Activated T-helper 1 cell treated with anti-CD3 and anti-CD28 coated beads, Interleukin-12 subunit alpha, Interleukin-12 subunit beta, Interleukin-2, Interleukin-4 antibody, amounts not matched to agents 30 ng/mL and 10 ng/mL and 1 ng/mL, durations not matched to agents 14 hours and 24 hours and 36 hours (primary cell): ENCODE measurements at places on chromosomes 3 and 15. TPM values are rescaled to one million over a fixed set of nuclear protein-coding genes. Genes with fewer than 3 reads are reported as not detected.

DNA sequence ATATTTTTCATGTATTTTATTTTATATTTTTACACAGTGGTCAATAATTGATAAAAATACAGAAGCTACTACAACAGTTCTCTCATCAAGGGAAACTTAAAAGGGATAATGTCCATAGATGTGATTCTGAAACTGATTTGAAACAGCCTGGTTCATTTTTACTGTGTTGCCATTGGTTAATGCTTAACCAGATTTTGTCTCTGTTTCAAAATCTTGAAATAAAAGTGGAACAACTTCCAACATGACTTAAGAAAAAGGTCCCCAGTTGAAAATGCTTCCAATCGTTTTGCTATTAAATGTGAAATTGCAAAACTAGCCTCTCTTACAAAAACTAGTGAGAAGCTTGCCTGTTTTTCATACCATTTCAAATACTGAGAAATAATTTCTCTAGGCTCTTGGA lies 240.7 kb downstream of the LPP start:
- DNase-seq, result no peak

Gene WDR76
- total RNA-seq, result 71.1 and 75.2 TPM in 2 replicates

Gene PLCD1
- 3.9 and 4.3 TPM in 2 replicates for total RNA-seq

DNA sequence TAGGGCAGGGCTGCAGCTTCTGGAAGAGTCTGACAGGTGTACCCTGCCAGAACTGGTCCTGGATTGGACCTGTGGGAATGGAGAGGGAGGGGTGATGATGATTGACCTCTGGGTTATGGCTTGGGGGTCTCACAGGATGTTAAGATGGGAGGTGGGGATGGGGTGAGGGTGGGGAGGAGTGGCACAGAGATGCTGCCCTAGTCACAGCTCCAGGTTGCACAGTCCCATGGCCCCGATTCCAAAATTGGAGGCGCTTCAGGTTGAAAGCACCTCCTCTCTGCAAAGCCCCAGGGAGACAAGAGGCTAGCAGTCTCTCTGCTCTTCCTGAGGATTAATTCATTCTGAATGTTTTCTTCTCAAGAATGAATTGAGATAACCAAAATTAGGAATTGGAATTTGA lies 101.4 kb downstream of the FAM43A start:
- DNase-seq, result no peak

Gene MKRN2OS
- not detected in 2 replicates for total RNA-seq

DNA sequence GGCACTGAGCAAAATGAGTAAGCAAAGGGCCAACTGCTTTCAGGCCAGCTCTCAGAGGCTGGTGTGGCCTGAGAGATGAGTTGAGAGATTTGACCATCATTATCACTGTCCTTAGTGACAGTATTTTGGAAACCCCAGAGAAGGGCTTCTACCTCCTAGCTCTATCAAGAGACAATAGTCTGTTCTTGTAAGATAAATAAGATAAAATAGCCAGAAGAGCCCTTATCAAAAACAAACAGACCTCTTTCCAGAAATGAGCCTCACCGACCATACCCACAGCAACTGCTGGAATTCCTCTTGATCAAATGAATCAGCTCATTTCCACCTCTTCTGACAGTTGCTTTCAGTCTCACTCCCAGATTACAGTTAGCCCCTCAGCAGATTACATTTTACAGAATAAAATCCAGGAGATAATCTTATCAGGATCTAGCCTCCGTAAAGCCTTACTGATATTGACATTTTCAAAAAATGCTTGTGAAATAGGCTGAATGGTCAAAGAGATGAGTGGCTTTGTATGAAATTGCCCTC lies 4.5 kb downstream of the HDC start:
- no peak for DNase-seq

DNA sequence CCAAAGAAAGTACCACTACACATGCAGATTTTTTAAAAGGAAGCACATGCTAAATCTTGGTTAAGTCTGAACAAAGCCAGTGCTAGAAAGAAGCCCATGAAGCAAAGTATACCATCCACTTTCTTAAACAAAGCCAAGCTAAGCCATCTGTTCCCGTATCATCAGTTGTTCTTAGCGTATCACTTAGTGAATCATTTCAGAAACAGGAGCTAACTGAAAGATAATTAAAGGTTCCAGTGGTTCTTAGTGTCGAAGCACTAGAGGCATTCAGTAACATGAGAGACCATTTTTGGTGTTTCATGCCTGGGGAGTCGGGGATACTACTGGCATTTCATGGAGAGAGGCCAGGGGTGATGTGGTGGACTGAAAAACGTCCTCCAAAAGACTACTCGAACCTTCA lies 12.8 kb downstream of the UBXN7 start:
- no peak for DNase-seq

Gene SOX14
- total RNA-seq, result not detected in 2 replicates

Gene GPR62
- total RNA-seq, result not detected in 2 replicates

Gene SCN11A
- total RNA-seq, result 0.05 TPM in 1 of 2 replicates, not detected in the other

DNA sequence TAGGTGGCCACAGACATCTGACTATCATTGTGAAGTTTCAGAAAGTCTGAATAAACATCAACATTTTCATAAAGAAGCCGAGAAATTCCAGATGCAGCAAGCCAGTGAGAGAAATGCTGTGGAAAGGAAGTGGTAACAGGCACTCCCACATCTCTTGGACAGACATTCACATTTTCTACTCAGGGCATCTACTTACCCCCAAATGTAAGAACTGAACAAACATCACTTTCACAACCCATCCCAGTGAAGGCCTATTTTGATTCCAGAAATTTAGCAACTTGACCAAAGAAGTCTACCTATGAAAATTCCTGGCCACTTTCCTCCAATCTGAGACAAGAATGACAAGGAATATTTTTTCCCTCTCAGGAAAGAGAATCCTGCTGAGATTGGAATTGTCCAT lies 224.8 kb upstream of the DCBLD2 start:
- DNase-seq, result no peak

- DNase-seq, result no peak
Observed at GRCh38 chr3:173690542-173691180, 293.1 kb downstream of the NLGN1 start.

GRCh38 chr3:88589138-88589537 lies 439.4 kb downstream of the C3orf38 start:
- DNase-seq, result no peak

Gene FHIT
- total RNA-seq, result 19.9 and 22.6 TPM in 2 replicates

DNA sequence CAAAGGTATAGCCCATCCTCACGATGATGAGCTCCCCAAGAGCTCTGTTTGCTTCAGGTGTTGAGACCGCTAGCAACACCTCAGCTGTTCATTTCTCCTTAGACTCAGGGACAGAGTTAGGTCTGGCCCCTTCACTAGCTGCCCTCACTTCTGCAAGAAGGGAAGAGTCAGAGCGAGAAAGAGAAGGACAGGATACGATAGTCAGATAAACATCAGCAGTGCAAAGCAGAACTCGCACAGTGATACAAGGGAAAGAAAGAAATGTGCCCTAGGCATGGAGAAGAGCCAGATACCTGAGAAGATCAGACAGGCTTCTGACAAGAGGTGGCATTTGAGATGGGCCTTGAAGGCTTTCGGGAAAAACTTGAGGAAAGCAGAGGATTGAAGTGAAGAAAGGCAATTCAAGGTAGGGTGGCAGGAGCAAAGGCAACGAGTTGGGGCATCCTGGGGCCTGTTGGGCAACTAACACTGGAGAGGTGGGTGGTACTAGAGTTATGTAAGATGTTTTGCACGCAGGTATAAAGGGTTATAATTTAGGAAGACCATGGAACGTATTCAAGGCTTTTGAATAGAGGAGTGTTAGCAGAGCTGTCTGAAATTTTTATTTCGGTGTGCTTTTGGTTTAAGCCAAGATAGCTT lies 106.0 kb downstream of the PGPEP1L start:
- DNase-seq, result no peak

Gene SLC22A13
- 0.65 and 0.78 TPM in 2 replicates for total RNA-seq
